ENCODE measurements at places on chromosomes 12 and 14.

DNA sequence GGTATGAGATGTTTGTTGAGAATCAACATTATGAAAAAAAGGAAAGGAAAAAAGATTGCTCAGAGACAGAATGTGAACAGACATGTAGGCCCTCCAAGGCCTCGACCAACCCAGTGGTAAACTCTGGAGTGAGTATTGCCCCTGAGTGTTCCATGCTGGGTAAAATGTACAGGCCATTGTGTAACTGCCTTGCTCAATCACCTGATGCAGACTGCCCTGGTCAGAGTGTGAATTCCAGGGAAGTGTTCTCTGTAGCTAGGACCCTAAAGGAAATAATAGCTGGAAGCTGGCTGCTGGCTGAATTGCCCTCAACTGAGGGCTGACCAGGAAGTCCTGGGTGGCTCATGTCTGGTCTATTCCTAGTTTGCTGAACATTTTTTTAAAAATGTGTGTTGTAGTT, 1081.4 kb upstream of the LRFN5 start:
- DNase-seq = no peak

- no peak for DNase-seq
These were observed 436.0 kb upstream of the FBXO33 start for GRCh38 chr14:39868251-39868650.

GRCh38 chr14:60002819-60003492, 83.0 kb downstream of the LRRC9 start:
- DNase-seq = no peak

- no peak for DNase-seq
These were observed 20.7 kb downstream of the C12orf42 start for GRCh38 chr12:103475073-103475472.

- DNase-seq = peak; percentile 63
These were observed 51.6 kb upstream of the ABCC9 start for GRCh38 chr12:21992823-21993222.

GRCh38 chr14:101069228-101069549, 165.7 kb upstream of the RTL1 start:
- no peak for DNase-seq

DNA sequence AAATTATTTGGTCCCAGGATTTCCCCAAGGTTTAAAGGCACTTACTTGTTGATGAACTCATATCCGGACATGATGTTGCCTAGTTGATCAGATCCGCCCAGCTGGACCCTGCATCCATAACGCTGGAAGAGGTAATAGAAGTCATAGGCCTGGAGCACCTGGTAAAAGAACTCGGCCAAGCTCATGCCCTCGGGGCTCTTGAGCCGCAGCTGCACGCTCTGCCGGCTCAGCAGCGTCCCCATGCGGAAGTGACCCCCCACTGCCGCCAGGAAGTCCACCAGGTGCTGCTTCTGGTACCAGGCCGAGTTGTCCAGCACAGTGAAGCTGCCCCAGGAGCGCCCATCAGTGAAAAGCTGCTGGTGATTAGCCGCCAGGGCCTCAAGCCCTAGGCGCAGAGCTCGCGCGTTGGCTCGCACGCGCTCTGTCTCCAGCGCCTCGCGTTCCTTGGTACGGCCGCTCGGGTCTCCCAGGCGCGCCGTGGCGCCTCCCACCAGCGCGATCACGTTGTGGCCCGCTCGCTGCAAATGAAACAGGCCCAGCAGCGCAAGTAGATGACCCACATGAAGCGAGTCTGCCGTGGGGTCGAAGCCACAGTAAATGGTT, 545 bp downstream of the YARS2 start:
- peak; percentile 91 for DNase-seq

- DNase-seq = no peak
These were observed 44.7 kb downstream of the DCAF4 start for GRCh38 chr14:72970824-72971434.

GRCh38 chr12:62372825-62373224, 93.8 kb upstream of the MON2 start:
- DNase-seq = no peak

DNA sequence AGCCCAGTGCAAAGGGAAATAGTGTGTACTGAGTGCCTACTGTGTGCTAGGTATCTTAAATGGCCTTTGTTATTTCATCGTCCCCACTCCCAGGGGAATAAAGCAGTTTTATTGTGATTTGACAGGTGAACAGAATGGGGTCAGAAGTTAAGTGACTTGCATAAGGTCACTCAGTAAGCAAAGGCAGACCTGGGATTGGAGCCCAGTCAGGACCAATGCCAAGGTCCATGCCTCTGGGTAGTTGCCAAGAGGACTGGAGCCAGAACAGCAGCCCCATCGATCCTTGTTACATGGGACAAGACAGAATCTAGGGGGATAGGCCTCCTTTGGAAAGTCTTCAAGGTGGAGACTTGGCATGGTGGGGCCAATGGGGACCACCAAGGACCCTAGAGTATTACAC, 227.4 kb upstream of the PWP1 start:
- no peak for DNase-seq

DNA sequence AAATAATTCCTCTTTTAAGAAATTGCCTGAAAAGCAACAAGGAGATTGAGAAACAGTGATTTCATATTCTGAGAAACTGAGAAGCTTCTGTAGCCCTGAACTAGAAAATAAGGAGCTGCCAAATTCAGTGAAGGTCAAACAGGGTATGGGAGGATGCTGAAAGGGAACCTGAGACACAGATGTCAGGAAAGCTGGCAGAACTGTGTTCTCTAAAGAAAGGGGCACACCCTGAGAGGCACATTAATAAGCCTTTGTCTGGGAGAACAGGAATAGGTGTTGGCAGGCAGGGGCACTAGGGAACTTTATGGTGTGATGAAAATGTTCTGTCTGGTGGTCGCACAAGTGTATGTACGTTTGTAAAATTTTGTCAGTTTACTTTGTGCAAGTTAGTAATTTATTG, 29.6 kb downstream of the VRK1 start:
- DNase-seq = no peak

Measured in RPMI8226 (cell line).